ENCODE measurements at places on chromosomes 1 and 21.
A peak's percentile ranks its signal among the peaks of the same experiment; 100 is the strongest.

- no peak for DNase-seq
Measured at GRCh38 chr1:93619507-93620171, 62.0 kb downstream of the BCAR3 start.

DNA sequence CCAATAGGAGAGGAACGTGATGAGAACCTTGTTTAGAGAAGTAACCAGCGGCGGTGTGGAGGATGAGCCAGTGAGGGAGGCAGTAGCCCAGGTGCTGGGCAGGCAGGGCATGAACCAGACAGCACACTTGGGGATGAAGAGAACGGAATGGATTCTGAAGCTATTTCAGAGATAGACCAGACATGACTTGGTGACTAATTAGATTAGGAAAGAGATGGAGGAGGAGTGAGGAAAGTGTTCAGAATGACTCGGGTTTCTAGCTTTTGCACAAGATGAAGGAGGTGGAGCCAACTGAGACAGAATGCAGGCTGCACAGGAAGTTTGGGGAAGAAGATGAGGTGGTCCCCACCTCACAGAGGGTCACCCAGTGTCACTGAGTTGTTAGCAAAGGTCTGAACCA, 5.1 kb downstream of the PEF1 start:
- peak; percentile 83 for DNase-seq

- peak; percentile 48 for DNase-seq
Measured at GRCh38 chr1:53526451-53527101, 67.4 kb downstream of the DMRTB1 start.

GRCh38 chr21:34800797-34801518, 132.2 kb downstream of the CLIC6 start:
- DNase-seq: peak; percentile 50

GRCh38 chr1:31263408-31263807, 23.7 kb upstream of the NKAIN1 start:
- DNase-seq: no peak

DNA sequence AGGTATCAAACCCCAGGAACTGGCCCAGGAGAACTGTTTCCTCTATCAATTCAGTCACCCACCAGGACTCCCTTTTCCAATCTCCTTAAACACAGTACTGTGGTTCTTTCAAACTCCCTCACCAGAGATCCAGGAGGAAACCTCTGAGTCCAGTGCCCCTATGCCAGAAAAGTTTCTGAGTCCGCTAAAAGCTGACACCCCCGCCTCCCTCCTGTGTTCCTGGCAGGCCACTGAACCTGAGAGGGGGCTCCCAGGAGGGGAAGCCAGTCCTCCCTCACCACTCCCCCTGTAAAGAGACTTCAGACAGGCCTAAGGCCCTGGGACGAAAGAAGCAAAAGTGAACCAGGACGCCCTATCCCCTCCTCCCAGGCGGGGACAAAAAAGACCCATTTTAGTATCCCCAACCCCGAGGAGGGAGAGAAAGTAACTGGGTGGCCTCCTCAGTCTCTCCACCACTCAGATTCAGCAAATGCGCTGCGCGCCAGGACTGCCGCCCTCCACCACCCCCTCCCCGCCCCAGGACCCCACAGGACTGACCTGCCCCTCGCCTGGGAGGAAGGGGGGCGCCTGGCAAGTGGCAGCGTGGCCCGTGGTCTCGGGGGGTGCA, 624 bp downstream of the SLC41A1 start:
- DNase-seq: peak; percentile 14

- peak; percentile 60 for DNase-seq
Measured at GRCh38 chr21:26732432-26733221, 112.6 kb downstream of the ADAMTS1 start.

- DNase-seq: no peak
Measured at GRCh38 chr1:202107321-202107761, 15.4 kb upstream of the GPR37L1 start.

DNA sequence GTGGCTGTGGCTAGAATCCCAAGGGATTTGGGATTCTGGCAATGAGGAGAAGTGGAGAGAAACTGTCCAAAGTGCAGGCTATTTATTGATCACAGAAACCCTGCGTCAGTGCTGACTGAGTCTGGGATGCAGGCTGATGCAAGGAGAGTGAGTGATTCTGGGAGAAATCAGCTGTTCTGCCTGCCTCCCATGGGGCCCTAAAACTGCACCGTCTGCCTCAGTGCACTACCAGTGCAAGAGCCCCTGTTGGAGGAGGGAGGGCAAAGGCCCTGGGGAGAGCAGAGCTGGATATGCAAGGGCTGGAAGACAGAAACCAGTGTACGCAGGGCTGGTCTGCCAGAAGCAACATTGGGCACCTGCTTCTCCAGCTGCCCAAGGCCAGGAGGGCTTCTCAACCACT, 42.6 kb downstream of the C1orf198 start:
- peak; percentile 81 for DNase-seq

- DNase-seq: no peak
Measured at GRCh38 chr1:35270836-35271235, 2.3 kb downstream of the ZMYM4 start.

DNA sequence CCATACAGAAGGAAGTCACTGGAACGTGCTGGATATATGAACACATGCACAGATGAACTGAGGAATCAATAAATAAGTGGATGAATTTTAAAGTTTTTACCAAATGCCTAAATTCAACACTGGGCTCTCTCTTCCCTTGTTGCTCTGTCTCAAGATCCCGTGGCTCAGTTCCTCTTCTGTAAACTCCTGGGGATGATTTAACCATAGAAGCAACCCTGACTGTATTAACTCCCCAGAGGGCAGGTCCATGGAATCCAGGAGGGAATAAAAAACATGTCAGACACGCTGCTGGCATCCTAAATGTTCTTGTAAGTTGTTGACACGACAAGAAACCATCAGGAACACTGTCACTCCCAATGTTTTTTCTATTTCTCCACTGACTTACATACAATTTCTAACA, 45.3 kb upstream of the GPR157 start:
- DNase-seq: no peak

DNA sequence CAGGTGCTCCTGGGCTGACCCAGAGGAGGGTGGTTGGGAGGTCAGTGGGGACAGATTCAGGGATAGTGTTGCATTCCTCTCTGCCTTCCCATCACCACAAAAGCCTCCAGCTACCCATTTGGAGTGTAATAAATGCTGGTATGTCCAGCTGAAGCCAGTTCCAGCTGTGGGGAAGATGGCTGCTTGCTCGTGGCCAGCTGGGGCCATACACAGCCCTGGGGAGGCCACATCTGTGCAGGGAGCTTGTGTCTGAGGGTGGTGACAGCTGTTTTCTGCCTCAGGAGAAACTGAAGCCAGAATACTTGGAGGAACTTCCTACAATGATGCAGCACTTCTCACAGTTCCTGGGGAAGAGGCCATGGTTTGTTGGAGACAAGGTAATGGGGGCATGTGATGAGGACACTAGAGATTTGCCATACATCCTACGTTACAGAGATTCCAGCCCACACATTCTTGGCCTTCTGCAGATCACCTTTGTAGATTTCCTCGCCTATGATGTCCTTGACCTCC, 2.7 kb downstream of the GSTM4 start:
- DNase-seq: no peak

DNA sequence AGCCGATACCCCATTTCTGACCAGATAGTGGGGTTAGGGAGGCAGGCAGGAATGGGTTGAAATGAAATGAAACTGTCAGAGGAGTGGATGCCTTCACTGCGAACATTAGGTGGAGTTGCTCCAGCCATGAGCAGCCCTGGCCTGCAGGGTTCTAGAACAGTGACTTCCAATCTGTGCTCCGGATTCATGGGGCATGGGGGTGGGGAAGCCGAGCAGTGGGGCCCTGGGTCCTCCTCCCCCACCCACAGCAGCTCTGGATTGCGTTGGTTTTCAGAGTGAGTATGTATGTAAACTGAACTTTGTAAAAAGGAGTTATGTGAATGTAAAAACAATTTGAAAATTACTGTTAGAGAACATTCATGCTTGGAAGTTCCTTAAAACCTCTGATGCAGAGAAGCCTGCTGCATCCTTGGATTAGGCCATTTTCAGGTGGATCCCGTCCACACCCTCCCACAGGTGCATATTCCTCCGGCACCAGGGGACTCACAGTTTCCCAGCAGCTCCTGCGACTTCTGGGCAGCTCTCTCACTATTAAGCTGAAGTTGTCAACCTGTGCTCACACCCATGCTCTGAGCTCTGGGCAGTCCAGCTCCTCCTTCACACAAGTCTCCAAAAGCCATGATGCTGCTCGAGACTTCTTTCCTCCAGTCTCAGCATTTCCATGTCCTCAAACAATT, 54.4 kb upstream of the EDN2 start:
- no peak for DNase-seq

- DNase-seq: peak; percentile 21
Measured at GRCh38 chr1:58927041-58927721, 143.3 kb upstream of the JUN start.

DNA sequence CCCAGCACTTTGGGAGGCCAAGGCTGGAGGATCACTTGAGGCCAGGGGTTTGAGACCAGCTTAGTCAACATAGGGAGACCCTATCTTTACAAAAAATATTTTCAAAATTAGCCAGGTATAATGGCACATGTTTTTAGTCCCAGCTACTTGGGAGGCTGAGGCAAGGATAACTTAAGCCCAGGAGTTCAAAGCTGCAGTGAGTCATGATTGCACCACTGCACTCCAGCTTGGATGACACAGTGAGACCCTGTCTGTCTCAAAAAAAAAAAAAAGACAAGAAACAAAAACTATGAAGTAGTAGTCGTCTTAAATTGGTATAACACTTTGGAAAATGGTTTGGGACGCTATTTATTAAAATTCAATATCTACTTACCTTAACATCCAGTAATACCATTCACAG, 7.7 kb downstream of the AIM2 start:
- peak; percentile 81 for DNase-seq

DNA sequence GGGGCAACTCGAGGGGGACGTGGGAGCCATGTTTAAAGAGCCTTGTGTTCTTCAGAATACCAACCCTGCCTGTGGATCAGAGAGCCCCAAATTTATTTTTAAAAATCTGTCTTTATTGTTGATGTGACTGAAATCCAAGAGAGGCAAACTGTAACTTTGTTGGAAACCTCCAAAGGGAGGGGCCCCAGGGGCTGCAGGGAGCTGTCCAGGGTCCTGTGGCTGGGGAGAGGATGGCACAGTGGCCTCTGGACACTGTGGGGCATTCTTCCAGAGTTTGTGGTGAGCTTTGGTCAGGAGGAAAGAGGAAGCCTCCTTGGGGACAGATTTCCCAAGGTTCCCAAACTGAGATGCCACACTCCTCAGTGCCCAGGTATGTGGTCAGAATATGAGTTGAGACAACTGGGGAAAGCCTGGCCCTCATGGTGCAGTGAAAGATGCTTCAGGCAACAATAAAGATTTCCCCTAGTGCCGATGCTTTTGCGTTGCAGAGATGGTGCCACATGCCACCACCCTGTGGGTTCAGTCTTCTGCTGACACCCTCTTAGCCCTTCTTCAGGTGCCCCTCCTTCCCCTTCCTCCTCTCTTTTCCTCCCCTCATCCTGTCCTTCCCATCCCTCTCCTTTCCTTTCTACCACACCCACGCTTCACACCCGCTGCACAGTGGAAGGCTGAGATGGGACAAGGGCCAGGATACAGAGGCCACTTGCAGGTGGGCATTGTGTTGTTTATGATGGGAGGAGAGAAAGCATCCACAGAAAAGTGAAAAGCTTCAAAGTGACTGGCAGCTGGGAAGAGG, 122.1 kb downstream of the UCK2 start:
- no peak for DNase-seq

- DNase-seq: no peak
Measured at GRCh38 chr1:167669209-167670124, 39.4 kb downstream of the RCSD1 start.

GRCh38 chr1:76144247-76144646, 69.7 kb downstream of the ST6GALNAC3 start:
- no peak for DNase-seq

DNA sequence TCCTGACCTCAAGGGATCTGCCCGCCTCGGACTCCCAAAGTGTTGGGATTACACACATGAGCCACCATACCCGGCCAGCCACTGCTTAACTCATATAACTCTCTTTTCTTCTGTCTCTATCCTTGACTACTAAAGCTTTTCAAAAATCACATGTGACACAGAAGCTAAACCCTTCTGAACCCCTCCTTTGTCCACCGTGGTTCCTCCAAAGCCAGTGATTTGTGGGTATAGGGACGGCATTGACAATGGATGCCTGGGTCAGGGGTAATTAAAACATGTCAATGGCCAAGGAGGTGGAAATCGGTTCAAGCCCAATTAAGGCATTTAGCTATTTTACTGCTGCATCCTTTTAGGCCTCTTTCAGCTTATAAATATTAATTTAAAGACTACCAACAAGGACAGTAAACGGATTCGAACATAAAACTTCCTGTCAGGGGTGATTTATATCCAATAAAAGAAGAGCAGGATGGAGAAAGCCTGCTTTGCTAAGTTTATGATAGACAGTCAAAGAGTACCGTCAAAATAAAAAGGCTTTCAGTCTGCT, 242.3 kb downstream of the GPATCH2 start:
- no peak for DNase-seq

DNA sequence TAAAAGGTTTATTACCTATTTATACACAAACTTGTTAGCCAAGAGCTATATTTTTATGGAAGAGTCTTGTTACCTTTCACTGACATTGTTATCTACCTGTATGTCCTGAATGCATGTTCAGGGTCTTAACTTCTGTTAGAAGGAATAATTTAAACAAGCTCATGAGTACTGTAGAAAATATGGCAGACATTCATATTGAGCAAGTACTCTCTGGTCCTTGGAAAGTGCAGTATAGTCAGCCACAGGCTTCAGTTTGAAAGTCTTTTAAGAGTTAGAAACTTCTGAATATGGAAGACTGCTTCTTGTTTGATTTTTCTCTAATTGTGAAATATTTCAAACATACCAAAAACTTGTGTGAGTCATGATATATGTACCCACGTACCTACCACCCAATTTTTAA, 16.6 kb downstream of the DIP2A start:
- DNase-seq: no peak

GRCh38 chr1:159743651-159744410, 29.4 kb upstream of the CRP start:
- DNase-seq: no peak

- peak; percentile 66 for DNase-seq
Measured at GRCh38 chr1:204493145-204493983, 1.2 kb downstream of the PIK3C2B start.

- DNase-seq: peak; percentile 62
Measured at GRCh38 chr1:186188736-186189135, 186.3 kb downstream of the TPR start.

DNA sequence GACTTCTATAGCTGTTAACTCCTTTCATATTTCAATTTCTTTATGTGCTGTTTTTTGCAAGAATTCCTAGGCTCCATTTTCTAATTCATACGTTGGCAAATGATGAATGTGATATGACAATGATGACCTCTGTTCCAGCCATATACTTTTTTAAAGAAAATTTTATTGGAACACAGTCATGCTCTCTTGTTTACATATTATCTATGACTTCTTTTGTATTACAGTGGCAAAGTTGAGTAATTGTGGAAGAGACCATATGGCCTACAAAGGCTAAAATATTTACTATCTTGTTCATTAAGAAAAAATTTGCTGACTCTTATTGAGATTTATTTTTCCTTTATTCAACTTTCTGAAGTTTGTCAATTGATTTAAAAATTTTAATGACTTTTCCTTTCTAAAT, 7.1 kb downstream of the IFI44L start:
- DNase-seq: peak; percentile 50

- DNase-seq: no peak
Measured at GRCh38 chr1:44542420-44543063, 131.7 kb downstream of the TMEM53 start.
